GOT3 (cell line): ENCODE measurements at places on chromosomes 6 and 20.

DNA sequence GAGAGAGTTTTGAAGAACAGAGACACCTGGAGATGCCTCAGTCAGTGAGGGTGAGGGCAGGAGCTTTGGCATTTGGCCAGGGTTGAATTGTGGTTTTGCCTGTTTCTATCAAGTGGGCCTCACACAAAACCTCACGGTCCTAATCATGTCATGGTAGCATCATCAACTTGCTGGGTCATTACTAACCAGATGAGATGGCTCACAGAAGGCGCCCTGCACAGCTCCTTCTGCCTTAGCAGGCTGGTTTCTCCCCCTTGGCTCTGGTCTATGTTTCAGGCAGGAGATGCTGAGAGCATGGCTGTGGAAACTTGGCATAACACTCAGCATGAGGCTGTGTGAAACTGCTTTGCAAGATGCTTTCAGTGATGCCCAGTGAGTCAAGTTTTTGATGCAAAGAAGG is 99.3 kb downstream of the LRRC1 start:
- no peak for DNase-seq

GRCh38 chr20:11677836-11678235 is 239.9 kb upstream of the BTBD3 start:
- DNase-seq = no peak

DNA sequence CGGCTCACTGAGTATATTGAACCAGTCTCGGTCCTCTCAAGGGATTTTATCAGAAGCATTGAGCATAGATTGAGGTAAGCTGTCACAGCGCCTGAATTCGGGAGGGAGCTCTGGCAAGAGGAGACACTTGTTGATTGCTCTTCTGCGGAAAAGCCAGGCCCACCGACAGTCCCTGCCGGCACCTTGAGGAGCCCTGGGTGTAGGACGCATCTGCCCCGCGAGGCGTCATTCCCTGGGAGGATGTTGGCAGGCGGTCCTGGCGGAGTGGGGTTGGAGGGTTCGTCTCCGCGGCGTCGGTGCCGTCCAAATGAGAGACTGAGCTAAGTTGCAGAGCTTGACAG is 843 bp downstream of the FBXO9 start:
- no peak for DNase-seq

- no peak for DNase-seq
These were observed 56.7 kb downstream of the PPP1R16B start for GRCh38 chr20:38862226-38862625.

- no peak for DNase-seq
These were observed 33.0 kb upstream of the FILIP1 start for GRCh38 chr6:75526502-75527127.

DNA sequence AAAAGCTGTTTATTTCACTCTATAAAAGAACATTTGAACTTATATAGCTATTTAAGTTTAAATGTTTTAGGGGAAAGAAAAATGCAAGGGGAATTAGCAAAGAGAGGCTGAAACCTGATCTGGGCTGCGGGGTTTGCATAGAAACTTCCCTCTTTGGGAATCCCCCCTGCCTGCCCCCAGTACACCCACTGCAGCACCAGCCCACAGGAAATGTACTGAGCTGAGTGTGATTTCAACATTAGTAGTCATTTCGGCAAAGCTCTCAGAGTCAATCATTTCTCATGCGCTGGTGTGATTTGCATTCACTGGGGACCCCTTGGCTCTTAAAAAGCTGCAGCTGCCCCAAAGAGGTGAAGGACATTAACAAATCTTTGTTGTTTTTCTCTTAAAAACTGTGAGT is 859.4 kb downstream of the MAFB start:
- no peak for DNase-seq

- no peak for DNase-seq
These were observed 98.3 kb downstream of the HAO1 start for GRCh38 chr20:7841971-7842310.

GRCh38 chr6:7558781-7559180 is 17.3 kb downstream of the DSP start:
- no peak for DNase-seq

DNA sequence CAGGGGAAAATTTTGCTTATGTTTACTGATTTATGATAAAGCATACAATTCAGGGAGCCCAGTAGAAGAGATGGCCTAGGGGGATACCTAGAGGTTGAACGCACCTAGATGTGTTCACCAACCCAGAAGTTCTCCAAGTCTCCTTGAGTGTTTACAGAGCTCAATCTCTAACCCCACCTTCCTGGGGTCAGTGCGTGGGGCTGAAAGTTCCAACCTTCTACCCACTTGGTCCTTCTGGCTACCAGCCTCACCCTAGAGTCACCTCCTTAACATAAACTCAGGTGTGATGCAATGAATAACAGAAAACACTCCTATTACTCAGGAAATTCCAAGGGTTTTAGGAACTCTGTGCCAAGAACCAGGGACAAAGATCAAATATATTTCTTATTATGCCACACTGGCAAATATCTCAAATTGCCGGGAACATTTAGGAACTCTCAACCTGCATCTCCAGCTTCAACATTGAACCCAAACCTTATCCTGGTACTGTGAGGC is 26.4 kb downstream of the AFG1L start:
- DNase-seq = no peak

DNA sequence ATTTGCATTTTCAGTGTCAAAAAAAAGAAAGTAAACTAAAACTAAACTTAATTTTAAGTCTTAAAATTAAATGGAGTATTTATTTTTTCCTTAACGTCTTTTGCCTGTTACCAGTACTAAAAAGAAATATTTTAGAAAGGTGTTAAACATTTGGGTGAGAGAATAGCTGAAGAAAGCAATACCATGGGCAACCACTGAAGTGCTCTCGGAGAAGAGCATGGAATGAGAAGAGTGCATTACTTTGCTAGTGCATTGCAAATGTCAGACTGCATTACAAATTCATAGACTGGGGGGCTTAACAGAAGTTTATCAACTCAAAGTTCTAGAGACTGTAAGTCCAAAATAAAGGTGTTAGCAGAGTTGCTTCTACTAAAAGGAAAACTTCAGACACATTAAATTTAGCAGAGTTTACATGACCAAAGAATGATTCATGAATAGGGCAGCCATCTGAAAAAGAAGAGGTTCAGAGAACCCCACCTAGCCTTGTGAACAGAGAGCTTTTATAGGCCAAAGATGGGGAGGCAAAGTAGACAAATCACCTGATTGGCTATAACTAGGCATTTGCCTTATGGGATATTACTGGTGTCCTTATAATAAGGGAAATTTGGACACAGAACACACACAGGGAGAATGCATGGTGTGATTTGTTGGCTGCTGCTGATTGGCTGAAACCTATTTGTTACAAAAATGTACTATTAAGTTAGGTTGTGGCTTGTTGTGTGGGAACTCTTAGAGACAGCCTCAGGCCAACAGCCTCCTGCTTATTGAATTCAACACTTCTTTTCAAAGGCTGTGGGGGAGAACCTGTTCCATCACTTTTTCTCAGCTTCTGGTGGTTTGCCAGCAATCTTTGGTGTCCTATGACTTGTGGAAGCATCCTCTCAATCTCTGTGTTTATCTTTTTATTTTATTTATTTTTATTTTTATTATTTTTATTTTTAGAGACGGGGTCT is 106.7 kb upstream of the RREB1 start:
- DNase-seq = no peak

DNA sequence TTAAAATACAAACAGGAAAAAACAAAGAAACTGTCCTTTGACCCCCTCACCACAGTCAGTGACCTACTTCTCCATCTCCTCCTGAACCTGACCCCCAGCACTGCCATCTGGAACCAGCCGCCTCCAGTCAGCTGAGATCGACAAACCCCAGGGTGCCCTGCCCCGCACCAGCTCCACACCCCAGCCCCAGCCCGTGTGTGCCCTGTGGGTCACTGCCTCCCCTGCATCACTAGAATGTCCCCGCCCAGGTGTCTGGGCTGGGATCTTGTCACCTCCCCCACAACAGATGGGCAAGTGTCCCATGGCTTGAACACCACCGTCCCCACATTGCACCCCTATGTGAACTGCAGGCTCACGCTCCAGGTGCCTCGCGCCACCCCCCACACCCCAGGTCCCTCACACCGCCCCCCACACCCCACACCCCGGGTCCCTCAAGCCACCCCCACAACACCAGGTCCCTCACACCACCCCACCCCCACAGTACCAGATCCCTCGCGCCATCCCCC is 13.3 kb downstream of the TAF4 start:
- no peak for DNase-seq

DNA sequence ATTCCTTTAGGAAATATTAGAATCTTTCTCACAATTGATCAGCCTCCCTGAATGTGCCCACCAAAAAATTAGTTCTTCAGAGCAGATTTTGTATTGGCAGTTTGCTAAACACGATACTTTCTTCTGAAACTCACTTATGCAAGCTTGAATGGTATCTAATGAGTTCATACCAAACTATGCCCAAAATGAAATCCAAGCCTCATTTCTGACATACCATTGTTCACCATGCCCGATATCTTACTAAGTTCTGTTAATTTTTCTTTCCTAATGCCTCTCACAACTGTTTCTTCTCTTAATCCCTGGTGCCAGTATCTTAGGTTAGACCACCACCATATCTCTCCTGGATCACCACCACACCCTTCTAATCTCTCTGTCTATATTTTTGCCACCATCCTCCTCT is 755.9 kb downstream of the KIF16B start:
- DNase-seq = no peak

DNA sequence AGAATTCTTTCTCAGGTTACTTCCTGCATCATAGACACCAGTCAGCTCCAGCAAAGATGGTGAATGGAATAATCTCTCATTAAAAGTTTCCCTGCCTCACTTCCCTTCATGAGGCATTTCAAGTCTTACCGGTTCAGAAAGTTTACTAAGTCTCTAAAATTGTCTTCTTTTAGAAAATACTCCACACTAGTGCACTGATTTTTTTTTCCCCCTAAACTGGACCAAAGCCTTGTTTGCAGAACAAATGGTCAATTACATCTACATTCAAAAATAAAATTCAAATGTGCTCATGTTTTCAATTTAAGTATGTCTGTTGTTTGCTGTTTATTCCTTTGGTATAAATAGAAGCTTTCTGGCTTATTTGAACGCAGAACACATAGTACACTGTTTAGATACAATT is 111.2 kb downstream of the GMPR start:
- no peak for DNase-seq

DNA sequence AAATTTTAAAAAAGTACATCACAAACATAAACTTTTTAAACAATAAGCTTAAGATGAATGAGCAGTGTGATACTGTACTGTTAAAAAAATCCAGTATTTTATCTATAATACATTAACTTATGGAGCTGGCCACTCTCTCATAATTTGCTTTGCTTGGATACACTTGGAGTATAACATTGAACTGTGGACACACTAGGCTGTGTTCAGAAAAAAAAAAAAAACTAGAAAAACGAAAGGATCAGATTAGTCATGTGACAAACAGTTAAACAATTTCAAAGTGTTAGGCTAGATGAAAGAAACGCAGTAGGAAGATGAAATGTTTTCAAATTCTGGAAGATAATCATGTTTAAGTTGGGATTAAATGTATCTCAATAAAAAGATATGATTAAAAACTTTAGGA is 220.0 kb downstream of the GRIK2 start:
- DNase-seq = no peak
